ENCODE measurements at places on chromosomes 13 and 19.

DNA sequence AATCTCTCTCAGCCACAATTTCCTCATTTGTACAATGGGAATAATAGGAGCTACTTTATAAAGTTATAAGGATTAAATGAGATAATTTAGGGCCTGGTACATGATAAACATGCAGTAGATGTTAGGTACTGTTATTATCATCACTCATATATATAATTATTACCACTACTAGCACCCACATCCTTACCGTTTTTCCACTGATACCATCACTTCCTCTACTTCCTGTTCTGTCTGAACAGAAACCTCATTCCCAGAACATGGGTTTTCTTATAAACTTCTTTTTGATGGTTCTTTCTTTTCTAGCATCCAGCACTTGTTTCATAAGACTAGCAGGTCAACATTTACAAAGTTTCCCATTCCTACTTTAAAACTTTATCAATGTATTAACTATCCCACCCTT is 6.3 kb downstream of the CDADC1 start:
- no peak for DNase-seq

DNA sequence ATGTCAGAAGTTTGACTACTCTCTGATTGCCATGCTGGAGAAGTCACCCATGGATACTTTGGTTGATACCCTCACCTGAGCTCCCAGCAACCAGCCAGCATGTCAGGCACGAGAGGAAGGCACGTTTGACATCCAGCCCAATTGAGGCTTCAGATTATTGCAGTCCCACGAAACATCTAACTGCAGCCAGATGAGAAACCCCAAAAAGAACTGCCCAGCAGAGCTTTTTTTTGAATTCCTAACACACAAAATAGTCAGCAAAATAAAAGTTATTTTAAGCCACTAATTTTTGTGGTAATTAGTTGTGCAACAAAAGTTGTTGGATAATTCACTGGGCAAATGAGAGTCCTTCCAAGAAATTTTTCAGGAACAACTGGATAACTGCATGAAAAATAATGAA is 259.0 kb downstream of the LMO7 start:
- no peak for DNase-seq

- no peak for DNase-seq
Measured at GRCh38 chr13:100533588-100534041, 55.0 kb downstream of the GGACT start.

DNA sequence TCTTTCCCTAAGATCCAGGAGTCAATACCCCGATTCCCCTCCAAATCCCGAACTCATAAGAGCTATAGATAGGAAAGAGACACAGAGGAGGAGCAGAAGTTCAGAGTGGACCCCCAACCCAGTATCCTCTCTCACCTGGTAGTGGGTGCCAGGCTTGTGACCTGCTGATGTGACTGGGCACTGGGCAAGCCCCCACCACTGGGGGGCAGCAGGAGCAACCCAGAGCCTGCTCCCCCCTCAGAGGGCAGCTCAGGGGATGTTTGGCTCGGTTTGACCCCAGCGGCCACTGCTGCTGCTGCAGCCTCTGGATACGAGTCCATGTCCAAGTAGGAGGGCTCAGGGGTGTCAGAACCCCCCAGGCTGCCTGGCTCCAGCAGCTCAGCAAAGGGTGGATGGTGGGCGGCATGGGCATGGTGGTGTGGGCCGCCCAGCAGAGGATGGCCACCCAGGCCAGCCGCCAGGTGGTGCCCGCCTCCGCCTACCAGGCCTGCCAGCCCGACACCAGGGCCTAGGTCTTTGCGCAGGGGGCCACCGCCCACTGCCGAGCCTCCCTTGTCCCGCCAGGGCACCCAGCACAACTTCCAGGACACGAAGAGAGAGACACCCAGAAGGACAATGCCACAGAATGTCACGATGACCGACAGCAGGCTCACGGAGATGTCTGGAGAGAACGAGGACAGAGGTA is 7.4 kb downstream of the SYT3 start:
- DNase-seq = no peak

DNA sequence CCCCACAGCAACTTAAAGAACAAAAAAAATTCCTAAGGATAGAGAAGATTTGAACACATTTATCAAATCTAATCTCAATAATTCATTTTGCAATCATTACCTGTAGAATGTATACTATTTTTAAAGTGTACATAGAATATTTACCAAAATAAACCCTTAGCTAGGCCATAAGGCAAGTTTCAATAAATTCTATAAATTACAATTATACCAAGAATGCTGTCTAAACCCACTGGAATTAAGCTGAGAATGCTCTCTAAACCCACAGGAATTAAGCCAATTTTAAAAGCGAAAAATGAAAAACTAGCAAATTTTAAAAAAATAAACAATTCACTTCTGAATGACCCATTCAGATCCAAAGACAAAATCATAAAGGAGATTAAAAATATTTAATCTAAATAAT is 540.4 kb upstream of the NBEA start:
- DNase-seq = no peak

DNA sequence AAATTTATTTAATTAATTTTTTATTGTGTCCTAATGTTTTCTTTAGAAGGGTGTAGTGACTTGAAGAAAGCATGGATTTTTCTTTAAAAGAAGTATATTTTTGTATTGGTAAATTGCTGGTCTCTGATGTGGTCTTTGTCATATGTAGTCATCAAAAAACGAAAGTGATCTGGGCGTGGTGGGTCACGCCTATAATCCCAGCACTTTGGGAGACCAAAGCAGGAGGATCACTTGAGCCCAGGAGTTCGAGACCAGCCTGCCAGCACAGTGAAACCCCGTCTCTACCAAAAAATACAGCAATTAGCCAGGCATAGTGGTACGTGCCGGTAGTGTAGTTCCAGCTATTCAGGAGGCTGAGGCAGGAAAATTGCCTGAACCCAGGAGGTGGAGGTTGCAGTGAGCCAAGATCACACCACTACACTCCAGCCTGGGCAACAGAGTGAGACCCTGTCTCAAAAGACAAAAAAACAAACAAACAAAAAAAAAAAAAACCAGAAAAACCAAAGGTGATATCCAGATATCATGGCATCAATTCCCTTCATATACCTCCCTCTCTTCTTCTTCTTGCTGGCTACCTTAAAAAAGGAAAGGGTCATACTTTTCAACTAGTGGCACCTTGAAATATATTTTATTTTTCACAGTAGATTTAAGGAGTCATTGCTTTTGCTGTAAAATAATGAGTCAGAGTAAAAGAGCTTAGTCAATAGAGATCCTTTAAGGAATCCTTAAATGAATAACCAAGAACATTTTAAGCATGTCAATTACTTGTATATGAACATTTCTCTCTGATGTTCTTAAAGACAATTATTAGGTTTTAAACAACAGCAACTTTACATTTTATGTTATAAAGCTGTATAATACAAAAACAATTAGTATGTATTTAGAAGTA is 19.9 kb downstream of the KCTD4 start:
- DNase-seq = no peak

- DNase-seq = no peak
Measured at GRCh38 chr13:48531416-48532255, 1.2 kb downstream of the RCBTB2 start.

DNA sequence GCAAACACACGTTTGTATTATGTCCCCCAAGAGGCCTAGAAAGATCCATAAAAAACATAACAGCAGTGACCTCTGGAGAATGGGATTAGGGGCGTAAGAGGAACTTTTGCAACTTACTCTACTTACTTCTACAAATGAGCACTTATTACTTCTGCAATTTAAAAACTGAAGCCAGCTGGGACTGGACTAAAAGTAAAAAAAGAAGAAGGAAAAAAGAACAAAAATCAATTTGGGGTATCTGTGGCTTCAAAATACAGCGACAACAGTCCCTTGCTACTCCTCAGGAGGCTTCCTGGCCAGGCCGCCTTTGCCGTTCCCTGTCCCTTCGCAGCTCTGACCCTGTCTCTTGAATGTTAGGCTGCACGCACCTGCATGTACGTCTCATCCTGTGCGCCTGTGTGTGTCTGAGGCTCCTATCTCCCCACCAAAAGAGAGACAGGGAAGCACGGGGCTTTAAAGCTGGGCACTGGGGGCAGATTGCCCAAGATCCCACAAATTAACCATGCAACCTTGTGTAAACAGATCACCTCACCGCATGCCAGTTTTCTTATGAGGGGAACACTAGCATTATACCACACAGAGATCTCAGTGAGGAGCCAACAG is 12.1 kb upstream of the FKRP start:
- DNase-seq = no peak

DNA sequence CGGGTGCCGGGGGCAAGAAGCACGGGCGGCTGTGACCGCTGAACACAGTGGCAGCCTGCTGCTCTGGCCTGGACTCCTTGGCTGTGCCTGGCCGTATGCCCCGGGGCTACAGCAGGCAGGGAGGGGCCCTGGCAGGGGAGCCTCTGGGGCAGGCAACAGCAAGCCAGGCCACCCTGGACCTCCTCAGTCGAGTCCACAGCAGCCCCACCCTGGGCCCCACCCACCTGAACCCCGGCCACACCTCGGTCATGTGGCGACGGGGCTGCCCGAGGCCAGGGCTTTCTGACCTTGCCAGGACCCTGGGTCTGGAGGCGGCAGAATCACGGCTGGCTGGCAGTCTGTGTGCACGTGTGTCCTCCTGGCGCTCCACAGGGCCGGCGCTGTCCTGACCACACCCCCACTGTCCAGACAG is 8.7 kb downstream of the CILP2 start:
- DNase-seq = no peak

DNA sequence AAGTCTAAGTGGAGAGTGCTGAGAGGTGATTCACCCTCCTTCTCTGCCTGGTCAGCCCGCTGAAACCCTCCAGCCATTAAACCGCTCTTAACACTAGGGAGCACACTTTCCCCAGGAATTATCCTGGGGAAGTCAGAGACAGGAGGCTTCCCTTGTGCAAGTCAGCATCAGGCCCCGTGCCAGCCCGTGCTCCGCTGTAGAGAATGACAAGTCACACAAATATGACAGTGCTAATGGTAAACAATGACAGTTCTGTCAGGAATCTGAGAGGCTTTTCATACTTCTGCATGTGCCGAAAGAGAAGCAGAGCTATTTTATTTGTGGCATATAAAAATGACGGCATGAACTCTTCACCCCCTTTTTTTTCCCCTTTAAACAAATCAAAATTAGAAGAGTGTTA is 816.9 kb upstream of the SLC10A2 start:
- DNase-seq = peak; percentile 88

- DNase-seq = peak; percentile 79
Measured at GRCh38 chr13:97141564-97142005, 80.5 kb upstream of the MBNL2 start.

- no peak for DNase-seq
Measured at GRCh38 chr13:42078128-42078808, 29.8 kb downstream of the DGKH start.

- DNase-seq = no peak
Measured at GRCh38 chr13:22944378-22944777, 236.4 kb upstream of the SGCG start.

- DNase-seq = no peak
Measured at GRCh38 chr19:39558624-39559117, 18.7 kb upstream of the EID2 start.

DNA sequence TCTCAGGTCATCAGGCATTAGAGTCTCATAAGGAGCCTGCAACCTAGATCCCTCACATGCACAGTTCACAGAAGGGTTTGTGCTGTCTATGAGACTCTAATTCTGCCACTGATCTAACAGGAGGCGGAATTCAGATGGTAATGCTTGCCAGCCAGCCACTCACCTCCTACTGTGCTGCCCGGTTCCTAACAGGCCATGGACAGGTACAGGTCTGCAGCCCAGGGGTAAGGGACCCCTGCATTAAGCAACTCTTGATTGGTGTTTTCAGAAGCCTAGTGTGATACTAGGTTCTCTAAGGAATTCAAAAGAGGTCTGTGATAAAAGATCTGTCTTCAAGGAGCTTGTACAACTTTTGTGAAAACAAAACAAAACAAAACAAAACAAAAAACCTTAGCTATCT is 31.1 kb downstream of the CAB39L start:
- no peak for DNase-seq

- DNase-seq = peak; percentile 2
Measured at GRCh38 chr13:41746259-41746658, 214.7 kb downstream of the VWA8 start.

DNA sequence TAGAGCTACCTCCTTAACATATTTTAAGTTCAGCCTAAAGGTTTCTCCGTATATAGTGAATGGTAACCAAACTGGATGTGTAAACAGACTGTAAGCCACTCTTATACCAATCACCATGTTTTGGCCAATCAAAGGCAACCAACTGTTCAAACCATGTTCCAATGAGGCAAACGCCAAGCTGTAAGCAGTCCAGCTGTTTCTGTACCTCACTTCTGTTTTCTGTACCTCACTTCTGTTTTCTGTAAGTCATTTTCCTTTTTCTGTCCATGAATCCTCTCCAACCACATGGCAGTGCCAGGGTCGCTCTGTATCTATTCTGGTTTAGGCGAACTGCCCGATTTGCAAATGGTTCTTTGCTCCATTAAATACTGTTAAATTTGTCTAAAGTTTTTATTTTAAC is 24.4 kb downstream of the COMMD6 start:
- no peak for DNase-seq

DNA sequence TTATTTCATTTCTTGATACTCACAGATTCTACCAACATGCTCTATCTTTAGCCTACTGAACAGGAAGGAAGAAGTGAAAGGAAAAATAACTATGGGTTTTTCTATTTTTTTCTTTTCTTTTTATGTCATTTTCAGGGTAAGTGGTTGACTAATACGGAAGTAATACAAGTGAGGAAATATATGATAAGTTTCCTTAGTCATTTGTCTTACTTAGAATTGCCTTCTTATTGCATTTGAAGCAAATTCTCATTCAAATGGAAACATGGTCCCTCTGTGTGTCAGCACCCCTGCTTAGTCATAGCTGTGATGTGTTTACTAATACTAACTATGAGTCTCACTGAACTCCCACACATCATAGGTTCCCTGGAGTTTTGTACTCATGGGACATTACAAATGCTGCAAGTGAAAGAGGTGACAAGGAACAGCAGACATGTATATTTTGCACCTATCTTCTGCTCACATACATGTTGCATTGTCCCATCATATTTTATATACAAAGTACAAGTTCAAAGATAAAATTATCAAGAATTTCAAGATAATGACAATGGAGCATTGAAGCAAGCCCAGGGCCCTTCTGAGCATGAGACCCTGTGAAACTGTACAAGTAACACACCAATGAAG is 60.1 kb downstream of the DCT start:
- peak; percentile 24 for DNase-seq

GRCh38 chr13:98977568-98978265 is at the start of gene DOCK9:
TSS of gene DOCK9 (minus strand) at chr13:98978064. CDS start at chr13:98977909, 155 bp downstream.
- DNase-seq = no peak
